ENCODE measurements at places on chromosomes 5 and 9.
A peak's percentile ranks its signal among the peaks of the same experiment; 100 is the strongest.

GRCh38 chr5:173675287-173675996 is 59.0 kb upstream of the BOD1 start:
- no peak for DNase-seq

DNA sequence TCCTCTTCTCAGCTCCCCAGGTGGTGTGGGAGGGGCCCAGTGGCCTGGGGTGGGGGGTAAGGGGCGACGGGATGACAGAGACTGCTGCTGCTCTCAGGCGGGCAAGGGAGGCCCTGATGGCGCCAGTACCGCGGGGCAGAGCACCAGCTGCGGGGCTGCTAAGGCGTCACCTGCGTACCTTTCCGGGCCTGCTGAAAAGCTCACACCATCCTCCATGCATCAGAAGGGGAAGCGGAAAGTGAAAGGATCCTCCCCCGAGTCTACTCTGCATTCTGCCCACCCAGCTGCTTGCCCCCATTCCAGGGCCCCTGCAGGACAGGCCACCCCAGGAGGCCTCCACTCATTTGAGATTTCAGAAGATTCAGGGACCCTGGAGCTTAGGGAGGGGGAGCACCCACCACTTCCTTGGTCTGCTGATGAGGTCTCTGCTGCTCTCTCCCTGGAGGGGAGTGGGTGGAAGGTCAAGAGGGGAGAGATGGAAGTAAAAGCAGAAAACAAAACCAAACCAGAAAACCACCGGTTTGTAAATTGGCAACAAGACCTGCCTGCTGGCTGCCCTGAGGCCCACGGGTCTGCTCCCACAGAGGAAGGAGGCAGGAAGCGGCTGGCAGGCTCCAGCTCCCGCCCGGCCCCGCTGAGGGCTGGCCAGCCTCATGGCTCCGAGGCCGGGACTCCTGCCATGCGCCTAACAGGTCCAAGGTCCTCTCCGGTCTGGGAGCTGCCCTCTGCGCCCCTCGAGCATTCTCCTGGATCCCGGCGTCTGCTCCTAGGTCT is 33.6 kb downstream of the PRRT1B start:
- DNase-seq, result peak; percentile 43

DNA sequence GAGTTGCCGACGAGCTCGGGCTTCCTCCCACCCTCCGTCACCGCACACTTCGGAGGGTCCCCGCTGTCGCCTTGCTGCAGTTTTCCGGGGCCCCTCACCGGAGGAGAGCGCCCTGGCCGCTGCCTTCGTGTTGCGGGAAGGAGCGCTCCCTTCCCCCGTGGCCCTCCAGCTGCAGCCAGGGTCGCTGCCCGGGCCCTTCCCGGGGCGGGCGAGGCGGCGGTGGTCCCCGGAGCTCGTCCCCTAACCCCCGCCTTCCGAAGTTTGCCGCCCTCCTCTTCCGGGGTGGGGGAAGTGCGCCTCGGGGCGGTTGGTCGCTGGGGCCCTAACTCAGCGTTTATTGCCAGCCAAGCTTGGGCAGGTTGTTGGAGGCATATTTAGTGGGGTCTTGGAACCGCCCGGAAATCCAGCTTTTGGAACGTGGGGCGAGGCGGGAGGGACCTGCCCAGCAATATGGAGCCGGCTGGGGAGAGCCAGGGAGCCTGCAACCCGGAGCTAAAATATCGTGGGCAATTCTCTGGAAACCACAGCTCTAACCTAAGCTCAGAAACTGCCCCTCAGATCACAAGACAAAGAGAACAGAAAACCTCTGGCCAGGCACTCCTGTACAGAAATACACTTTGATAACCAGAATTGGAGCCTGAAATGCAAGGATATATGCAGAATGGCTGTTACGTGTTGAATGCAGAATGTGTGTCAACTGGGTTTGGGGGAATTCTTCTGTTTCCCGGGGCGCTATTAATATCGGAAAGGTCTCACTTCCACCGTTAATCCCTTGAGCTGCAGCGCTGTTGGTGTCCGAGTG is 890 bp downstream of the PIK3R1 start:
- peak; percentile 41 for DNase-seq

DNA sequence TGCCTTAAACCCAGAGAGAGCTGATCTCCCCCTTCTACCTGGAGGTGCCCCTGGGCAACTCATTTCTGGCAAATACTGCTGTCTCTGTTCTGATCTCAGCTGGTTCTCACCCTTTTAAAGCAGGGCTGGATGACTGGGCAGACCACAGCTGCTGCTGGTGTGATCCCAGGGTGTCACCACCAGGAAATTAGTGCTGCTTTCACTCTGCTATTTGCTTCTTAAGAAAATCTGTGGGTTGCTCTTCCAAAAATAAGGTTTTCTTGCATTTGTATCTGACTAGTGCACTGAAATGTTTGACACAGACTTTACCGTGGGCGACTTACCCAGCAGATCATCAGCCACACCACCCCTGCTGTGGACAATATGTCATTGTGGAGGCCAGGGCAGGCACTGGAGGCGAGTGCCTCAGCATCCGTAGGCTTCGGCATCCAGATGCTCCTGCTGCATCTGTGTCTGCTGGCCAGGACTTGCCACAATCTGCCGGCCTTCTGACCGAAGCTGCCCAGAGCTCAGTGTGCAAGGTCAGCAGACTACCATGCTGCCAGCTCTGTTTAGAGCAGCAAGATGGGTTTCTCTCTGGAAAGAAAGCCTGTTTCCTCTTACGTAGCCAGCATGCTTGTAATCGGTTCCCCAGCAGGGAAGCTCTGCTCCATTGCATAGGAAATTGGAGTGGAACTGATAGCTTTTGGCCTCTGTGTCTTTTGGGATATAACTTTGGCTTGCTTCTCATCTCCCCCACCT is 13.6 kb downstream of the ARHGAP26 start:
- DNase-seq, result no peak

DNA sequence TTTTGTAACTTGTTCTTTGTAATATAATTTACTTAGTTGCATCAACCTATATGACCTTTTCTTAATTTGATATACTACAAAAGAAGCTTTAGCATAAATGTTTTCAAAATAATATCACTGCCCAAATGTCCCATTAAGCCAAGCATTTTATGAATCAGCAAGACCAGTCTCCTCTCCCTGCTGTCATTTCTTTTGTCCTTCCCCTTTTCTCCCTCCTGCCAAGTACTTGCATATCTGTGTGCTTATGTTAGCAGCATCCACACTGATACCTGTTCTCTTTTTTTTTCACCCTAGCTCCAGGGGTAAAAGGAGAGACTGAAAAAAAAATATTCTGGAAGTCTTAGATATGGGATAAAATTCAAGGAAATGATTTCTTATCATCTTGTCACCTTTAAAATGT is 69.7 kb downstream of the ZSWIM6 start:
- no peak for DNase-seq

GRCh38 chr5:66337626-66338226 is 193.6 kb downstream of the SREK1 start:
- DNase-seq, result no peak

DNA sequence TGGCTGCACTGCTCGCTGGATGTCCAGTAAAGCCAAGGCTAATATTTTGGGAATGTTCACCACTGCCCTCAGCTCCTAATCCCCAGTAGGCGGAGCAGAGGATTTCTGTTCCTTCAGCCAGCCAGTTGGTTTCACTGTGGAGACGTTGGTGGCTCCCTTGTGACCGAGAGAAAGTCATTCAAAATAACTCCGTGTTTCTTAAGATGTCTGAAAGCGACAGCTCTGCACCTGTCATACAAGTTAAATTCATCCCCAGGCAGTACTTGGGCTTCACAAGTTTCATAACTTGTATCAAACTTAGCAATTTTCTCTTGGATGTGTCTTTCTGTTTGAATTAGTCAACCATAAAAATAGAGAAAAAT is 382 bp upstream of the CDKN2B start:
- no peak for DNase-seq

DNA sequence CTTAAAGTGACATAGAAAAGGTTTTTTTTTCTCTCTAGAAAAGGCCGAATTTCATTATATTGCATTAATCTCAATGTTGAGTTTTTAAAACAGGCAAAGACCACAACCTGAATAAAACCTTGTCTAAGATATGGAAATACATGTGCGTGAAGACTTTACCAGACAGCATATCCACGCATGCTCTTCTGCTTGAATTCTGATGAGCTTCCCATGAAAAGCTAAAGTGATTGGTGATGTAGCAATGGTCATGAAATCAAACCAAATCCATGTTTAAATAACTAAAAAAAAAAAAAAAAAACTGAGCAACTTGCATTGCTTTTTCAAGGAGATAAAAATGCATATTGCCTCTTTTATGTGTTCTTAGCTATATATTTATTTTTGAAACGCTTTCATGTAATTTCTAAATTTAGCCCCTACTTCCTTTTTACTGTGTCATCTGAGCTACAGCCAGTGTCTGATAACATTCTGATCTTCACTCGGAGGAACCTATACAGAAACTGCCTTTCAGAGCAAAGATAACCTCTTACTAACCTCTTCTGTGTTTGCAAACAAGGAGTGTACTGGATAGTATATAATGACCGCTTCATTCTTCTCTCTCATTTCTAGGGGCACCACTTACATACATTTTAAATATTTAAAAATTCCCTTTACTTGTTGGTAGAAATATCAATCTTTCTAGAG is 179.1 kb upstream of the GNA14 start:
- DNase-seq, result no peak

- no peak for DNase-seq
Measured at GRCh38 chr5:158976035-158976434, 123.7 kb downstream of the EBF1 start.

DNA sequence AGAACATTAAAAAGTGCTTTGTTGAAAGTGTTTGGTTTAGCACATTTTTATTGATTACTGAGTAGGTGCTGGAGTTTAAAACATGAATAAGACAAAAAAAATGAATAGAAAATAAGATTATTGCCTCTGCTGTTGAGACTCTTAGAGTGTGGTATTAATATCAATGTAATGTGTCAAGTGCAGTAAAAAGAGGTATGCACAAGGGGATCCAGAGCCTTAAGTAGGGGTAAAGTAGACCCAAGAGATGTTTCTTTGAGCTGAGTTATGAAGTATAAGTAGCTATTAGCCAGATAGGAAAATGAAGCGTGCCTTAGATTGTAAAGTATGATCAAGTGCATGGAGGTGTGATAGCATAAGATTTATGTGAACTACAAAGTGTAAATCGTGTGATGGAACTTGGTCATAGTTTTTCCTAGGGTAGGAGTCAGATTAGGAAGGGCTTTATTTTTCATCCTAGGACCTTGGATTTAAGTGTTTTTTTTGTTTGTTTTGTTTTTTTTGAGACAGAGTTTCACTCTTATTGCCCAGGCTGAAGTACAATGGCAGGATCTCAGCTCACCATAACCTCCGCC is 45.2 kb downstream of the NSD1 start:
- no peak for DNase-seq

DNA sequence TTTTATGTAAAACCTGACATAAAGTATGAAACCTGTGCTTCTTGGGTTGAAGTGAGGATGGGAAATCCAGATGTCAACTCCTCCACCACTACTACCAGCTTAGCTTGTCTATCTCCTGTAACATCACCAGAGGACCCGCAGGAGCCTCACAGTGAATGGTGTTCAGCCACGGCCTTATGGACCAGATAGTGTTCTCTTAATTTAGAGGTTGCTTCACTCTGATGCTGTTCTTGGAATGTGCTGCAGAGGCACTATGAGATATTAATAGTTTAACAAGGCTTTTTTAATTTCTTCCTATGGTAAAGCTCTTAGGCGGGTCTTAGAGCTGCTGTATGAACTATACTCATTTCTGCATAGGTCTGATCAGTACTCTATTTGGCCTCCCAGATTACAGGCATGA is 27.9 kb downstream of the NFX1 start:
- no peak for DNase-seq

GRCh38 chr5:35672995-35673394 is 55.3 kb downstream of the SPEF2 start:
- DNase-seq, result no peak

DNA sequence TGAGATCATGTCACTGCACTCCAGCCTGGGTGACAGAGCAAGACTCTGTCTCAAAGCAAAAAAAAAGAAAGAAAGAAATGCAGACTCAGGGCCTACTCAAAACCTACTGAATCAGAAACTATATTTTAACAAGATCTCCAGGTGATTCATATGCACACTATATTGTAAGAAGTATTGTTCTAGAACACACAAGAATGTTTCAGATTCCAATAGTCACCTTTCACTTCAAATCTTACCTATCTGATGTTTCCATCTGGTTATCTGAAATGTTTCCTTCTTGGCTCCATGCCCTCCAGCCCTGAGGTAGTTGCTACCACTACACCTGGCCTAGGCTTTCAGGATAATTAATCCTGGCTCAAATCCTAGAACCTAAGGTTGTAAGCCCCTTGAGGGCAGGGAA is 36.8 kb upstream of the SNX2 start:
- DNase-seq, result no peak

- no peak for DNase-seq
Measured at GRCh38 chr5:81156732-81157131, 76.4 kb upstream of the CKMT2 start.

DNA sequence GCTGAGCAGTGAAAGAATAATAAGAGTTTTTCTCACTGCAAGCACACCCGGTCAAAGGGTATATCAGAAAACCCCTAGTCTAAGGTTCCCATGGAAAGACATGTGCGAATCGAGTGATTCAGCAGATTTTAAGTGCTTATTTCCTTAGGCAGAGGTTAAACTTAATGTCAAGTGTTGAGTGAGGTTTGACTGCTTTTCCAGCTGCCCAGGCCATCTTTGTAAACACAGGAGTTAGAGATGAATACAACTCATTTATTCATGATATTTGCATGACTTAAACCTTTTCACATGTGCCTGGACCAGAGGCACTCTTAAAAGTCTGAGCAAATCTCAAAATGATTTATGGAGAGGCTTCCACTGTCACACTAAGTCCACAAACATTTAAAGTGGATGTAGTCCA is 137.8 kb upstream of the RGMB start:
- DNase-seq, result no peak

DNA sequence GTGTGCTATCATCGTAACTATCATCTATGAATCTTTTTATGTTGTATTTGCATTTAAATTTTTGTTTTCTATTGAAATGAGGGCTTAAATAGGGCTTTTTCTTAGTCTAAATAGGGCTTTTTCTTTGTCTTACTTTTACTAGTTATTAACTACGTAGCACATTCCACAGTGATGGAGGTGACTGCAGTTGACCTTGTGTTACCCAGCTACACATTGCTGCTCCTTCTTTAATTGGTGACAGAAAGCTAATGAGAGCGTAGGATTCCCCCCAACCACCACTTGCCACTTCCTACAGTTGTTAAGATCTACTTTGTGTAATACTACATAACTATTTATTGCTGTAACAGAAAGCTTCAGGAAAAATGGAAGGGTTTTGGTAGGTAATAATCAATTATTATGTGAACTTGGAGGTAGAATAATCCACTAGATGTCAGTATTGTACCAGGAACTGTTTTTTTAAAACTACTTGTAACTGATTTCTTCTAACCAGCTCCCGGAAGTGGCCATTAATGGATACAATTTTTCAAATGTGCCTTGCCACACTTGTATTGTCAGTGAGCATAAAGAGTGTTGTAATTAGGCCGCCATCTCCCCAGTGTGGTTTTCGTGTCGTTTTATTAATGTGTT is 18.0 kb downstream of the MTRR start:
- DNase-seq, result no peak

DNA sequence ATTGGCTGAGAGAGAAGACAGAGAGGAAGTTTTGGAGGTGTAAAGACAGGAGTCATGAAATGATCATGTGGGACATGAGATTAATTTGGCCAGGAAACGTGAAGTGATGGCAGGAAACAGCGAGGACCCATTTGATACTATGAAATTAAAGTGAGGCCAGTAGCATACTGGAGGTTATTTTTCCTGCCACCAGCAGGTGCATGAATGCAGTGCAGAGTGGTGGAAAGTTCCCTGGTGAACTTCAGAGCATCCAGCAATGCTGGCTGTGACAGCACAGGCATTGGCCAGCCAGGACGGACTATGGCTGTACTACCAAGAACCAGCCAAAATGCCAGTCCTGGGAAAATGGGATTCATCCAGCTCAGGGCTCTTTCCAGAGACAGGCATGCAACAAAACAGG is 152.2 kb downstream of the SYK start:
- DNase-seq, result no peak

GRCh38 chr5:153630546-153630945 is 140.1 kb downstream of the GRIA1 start:
- DNase-seq, result no peak

Data from activated effector memory CD4-positive, alpha-beta T cell treated with Interleukin-2 at 50 U/mL for 16 hours (primary cell).